Inflammatory macrophage treated with lipopolysaccharide for 1 hour (primary cell): ENCODE measurements at places on chromosomes 5 and 9.

DNA sequence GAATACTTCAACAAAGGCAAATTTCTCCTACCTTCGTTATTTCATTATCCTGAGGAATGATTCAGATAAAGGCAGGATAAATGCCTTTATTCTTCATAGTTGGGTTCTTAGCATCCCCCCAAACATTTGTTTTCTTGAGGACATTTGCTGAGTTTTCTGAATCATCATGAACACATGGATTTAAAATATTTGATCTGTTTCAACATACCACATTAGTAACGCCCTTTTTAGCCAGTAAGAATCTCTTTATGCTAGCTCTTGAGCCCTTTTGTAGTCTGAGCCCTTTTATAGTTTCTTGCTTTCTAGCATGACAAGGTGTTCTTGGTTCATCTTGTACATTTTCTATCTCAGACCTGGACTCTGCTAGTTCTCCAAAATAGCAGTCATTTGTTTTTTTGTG lies 27.9 kb downstream of the SKIC3 start:
- DNase-seq, result no peak

DNA sequence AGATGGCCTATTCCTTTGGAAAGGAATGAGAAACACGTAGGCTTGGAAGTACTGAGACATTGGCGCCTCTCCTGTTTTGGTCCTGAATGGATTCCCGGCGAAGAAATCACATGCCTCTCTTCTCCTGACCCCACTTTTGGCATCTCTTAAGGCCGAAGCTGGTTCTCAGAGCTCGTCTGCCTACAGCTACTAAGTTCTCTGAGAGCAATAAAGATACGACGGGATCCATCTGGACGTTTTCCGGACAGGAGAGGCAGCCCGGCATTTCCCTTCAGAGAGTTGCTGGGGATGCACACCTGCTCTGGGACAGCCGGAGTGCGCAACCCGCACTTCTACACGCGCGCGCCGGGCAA lies 336.8 kb upstream of the PUM3 start:
- no peak for DNase-seq

GRCh38 chr5:74085782-74086181 lies 459.8 kb downstream of the ARHGEF28 start:
- no peak for DNase-seq

DNA sequence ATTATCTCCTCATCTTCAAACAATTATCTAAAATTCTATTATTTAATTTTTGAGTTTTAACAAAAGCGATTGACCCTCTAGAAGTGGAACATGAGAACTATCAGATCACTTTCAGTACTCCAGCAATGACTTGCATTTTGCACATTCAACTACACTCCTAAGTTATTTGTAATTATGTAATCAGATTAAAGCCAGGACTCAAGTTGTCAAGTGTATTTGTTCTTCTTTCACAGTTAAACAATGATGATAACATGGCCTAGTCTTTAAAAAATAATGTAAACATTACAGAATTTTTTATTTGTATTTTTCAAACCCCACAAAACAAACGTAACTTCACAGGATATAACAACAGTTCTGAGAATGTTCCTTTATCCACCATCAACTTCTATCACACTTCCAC lies 2148.9 kb upstream of the ACO1 start:
- DNase-seq, result no peak

DNA sequence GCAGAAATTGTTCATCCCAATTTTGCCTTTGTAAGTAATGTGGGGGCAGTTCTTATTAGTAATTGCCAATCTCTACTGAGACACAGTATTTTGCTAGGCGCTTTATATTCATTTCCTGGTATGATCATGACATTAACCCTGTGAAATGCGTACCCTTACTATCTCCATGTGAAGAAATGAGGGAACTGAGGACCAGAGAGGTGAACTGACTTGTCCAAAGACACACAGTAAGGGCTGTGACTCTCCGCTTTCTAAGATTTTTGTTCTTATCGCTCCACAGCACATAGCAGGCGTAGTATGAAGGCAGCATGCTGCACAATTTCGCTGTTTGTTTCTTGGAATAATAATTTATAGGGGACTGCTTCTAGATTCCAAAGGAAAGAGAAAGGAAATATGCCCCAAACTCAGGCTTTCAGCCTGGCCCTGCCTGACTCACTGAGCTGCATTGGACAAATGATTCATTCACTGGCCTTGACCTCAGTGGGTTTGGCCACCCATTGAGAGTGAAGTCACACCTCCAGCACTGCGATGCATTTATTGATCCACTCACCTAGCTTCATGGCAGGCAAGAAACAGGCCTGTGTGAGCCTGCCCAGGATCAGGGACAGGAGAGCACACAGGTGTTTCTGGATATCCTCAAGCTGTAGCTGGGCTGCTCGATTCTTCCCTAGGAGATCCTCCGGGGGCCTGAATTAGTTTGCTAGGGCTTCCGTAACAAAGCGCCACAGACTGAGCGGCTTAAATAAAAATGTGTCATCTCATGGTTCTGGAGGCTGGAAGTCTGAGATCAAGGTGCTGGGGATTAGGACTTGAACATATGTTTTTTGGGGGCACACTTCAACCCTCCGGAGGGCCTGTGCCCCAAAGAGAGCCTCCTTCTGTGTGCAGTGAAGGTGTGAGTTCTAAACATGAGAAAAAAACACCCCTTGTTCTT lies 7.2 kb upstream of the DUSP1 start:
- peak; percentile 74 for DNase-seq

GRCh38 chr9:133124123-133124906 lies 3.3 kb upstream of the RALGDS start:
- DNase-seq, result no peak

DNA sequence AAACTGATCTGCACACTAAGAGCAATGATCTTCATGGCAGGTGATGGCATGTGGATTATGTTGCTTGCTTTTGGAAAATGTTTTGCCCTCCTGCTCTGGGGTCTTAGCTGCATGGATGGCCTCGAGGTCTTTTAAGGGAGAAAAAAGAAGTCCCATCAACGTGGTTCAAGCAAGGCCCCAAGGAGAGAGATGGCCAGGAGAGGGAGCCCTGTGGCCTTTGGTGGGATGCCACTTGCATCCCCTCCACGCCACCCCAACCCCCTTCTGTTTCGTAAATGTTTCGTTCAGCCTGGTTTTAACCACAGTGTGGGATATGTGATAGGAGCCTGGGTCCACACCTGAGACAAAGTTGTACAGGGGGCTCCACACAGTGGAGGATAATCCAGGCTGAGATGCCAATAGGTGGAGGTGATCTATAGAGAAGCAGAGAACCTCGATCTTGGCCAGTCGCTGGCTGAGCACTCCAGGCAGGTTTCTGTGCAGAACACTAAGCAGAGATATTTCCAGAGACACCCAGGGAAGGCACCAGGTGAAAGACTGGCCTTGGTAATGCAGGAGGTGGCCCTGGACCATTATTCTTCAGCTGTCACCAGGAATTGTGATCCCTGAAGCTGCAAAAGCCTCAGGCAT lies 25.8 kb upstream of the FRRS1L start:
- no peak for DNase-seq

GRCh38 chr5:173781432-173781815 lies 106.7 kb upstream of the CPEB4 start:
- no peak for DNase-seq
